Dorsolateral prefrontal cortex (tissue), 122 donors: ENCODE measurements at places on chromosomes 1 and 21. TPM values are rescaled to one million over a fixed set of nuclear protein-coding genes. Genes with fewer than 3 reads are reported as not detected.

GRCh38 chr1:209797978-209798639 is 7.8 kb downstream of the IRF6 start:
- no peak for DNase-seq

- DNase-seq, result no peak
Measured at GRCh38 chr1:30061292-30062220, 661.8 kb downstream of the MATN1 start.

GRCh38 chr1:160129046-160129445 is 13.5 kb downstream of the ATP1A2 start:
- no peak for DNase-seq

- no peak for DNase-seq
Measured at GRCh38 chr1:3419415-3420204, 34.9 kb upstream of the ARHGEF16 start.

DNA sequence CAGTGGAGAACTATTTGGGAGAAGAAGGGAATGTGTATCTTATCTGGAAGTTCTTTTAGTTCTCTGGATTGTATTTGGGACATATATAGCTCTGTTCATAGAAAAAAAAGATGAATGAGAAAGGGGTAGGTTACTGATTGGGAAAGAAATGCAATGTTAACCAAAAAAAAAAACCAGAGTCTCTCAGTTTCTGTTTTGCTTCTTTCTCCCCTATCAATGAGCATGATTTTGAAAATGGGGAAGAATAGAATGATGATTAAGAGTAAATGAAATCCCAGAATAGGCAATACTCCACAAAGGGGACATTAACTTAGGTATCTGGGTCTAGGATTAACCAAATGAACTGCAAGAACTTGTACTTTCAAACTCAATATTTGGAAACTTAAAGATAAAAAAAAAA is 92.9 kb downstream of the RHOU start:
- DNase-seq, result no peak

- DNase-seq, result no peak
Measured at GRCh38 chr1:234889643-234890042, 239.0 kb downstream of the TOMM20 start.

The SERPINC1 gene
- not detected for total RNA-seq

The MROH9 gene
- not detected for total RNA-seq

The FAM78B gene
- total RNA-seq, result 15.8 TPM

DNA sequence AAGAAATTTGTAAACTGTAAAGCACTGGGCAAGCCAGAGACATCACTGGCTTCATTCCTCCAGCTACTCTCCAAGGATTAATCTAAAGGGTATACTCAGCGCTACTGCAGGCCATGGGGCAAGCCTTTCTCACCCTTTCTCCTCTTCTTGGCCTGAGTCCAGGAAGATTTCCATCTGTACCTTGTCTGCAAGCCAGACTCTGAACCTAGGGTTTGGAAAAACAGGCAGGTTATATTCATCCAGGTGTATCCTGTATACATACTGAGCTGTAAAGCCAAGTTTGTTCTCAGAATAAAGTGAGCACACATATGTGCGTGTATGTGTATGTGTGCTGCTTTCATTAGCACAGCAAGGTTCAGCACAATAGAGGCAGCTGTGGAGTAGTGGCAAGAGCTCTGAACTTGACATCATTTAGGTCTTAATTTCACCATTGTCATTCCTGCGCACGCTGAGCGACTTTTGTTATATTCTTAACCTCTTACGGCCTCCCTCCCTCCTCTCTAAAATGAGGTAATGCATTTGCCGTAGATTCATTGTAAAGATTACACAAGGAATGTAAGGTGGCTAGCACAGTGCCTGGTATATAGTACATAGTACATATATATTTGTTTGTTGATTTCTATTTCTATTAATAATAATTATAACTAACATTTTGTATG is 128.1 kb upstream of the JUN start:
- no peak for DNase-seq

- no peak for DNase-seq
Measured at GRCh38 chr1:36134505-36135329, 9.7 kb upstream of the COL8A2 start.

DNA sequence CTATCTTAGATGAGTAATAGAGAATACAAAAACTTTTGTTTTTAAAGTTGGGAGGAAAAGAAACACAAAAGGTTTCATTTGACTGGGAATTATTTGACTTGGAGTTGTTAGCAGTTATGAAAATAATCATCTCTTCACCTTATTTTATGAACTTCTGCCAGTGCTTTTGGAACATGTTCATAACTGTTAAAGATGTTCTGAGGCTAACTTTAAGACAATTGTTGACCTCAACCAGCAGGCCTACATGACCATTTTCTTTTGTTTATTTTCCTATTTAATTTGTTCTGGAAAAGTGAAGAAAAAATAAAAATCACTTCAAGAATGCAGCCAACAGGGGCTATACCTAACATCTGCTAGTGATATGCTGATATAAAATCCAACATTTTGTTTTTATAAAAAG is 37.4 kb downstream of the JAM2 start:
- no peak for DNase-seq

DNA sequence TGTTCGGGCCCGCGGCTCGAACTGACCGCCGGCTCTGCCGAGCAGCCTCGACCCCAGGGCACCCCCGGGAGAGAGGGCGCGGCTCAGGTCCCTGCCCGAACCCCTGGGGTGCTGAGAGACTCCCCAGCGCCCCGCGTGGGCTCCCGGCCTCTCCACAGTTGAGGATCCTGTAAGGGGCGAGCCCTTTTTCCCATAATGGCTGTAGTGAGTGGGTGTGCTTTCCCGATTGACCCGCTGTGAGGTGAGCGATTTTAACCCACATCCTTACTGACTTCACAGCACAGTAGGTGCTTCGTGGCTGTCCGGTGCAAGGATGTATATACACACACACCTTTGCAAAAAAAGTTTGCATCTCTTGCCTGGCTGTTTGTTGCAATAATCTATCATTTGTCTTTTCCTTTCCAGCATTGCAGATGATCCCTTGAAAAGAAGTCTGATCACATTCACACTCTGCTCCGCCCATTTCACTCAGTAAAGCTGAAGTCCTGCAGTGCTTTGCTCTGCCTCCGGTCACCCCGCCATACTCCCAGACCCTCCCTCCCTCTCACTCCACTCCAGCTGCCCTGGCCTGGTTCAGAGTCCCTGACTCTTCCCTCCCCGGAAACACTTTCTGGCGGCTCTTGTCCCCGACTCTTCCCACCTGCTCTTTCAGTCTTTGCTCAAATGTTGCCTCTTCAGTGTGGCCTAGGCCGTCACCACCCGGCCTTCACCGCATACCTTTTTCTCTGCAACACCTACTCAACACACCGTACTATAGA is 955 bp upstream of the UBE2G2 start:
- no peak for DNase-seq

The GRIK3 gene
- total RNA-seq, result 26.5 TPM

- no peak for DNase-seq
Measured at GRCh38 chr1:190193508-190194115, 284.1 kb downstream of the BRINP3 start.

DNA sequence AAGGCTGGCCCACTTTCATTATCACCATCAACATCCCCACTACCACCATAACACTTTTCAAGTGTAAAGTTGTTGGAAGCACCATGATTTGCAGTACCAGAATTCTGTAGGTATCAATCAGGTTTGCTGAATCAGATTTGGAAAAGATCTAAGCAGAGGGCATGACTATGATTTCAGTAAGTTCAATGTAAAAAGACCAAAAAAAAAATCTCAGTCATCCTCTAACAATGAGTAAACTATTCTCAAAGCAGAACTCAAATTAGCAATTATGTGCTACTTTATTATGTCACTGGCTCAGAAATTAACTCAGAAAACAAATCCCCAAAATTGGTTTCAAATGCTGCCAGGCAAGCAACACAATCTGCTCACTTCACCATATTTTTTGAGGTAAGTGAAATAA is 187.8 kb upstream of the HP1BP3 start:
- DNase-seq, result no peak

GRCh38 chr1:40948741-40949443 is 30.6 kb upstream of the CTPS1 start:
- DNase-seq, result peak; percentile 78

The CDC14A gene
- 12.2 TPM for total RNA-seq

DNA sequence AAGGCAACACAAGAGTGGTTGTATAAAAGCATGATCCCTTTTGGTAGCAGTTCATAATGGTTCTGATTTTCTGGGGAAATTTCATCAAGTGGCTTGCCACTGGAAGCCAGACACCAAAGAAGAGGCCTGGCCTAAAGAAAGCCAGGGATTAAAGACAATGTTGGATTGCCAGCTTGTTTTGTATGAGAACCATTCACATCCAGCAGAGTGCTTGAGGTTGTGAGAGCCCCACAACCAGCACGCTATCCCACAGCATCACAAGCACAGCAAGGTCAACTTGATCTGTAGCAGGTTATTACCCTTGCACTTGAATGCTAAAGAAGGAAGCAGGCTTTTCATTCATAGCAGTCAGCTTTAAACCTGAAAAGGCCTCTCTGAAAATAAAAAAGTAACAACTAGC is 399.8 kb downstream of the PLPP3 start:
- no peak for DNase-seq

GRCh38 chr1:235503403-235504121 is 690 bp downstream of the B3GALNT2 start:
- DNase-seq, result peak; percentile 16

The LRP8 gene
- 32.0 TPM for total RNA-seq

- DNase-seq, result no peak
Measured at GRCh38 chr1:167798952-167799351, 77.2 kb downstream of the MPZL1 start.

- DNase-seq, result no peak
Measured at GRCh38 chr1:52633291-52633754, 355 bp downstream of the SHISAL2A start.

DNA sequence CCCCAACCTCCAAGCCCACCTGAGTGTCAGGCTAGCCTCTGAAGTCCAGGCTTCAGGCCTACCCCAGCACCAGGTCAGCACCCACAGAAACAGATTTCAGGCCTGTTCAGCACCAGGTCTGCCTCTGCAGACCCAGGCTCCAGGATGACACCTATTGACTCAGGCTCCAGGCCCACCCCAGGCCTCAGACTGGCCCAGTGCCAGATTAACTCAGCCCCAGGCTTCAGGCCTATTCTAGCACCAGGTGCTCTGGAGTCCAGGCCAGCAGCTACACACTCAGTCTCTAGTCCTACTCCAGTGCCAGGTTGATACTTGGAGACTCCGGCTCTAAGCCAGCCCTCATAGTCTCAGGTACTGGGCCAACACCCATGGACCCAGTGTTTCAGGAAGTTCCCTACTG is 541.7 kb upstream of the PBX1 start:
- DNase-seq, result no peak

The RIMS3 gene
- 219 TPM for total RNA-seq

The MYOC gene
- total RNA-seq, result 0.32 TPM

The KLHL20 gene
- total RNA-seq, result 24.6 TPM

DNA sequence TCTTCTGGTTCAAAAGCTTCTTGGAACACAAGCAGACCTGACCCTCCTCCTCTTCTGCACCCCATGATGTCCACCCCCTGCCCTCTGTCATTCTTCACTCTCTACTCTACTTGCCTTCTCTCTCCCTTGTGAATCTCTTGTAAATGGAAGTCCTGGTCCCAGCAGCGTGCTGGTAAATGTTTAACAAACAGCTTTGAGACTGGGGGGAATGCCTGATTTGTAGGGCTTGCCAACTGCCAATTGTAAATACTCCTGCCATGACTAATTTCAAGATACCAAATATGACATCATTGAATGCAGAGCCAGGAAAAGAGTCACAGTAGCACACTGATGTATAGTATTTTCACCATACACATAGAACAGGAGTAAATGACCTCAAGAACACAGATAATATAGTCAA is 40.9 kb upstream of the LRRN2 start:
- DNase-seq, result no peak

DNA sequence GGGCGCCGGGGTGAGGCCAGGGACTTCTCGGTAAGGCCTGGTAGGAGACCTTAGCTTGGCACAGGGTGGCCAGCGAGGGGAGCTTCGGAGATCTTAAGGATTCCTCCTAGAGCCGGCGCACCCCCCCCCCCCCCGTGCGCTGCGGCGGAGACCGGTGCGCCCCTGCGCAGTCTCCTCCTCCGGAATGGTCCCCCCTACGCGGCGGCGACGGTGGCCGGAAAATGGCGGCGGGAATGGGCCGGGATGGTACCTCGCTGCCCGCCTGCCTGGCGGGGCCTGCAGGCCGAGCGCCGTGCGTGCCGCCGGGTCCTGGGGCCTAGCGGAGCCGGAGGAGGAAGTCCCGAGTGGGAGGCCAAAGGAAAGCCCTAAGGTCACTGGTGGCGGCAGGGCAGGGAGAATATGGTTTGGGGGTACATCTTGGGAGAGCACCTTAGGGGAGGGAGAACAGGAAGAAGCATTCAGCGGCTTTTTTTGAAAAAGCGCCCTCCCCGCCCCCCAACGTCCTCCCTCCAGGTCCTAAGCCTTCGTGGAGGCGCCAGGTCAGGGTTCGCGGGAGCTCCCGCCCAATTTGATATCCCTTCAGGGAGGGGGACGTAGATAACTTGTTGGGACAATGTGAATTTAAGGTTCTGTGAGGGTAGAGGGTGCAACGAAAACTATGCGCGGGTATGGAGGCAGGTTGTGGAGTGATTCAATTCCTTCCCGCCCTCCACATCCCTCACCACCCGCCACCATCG is 429 bp downstream of the SRRM1 start:
- DNase-seq, result no peak

DNA sequence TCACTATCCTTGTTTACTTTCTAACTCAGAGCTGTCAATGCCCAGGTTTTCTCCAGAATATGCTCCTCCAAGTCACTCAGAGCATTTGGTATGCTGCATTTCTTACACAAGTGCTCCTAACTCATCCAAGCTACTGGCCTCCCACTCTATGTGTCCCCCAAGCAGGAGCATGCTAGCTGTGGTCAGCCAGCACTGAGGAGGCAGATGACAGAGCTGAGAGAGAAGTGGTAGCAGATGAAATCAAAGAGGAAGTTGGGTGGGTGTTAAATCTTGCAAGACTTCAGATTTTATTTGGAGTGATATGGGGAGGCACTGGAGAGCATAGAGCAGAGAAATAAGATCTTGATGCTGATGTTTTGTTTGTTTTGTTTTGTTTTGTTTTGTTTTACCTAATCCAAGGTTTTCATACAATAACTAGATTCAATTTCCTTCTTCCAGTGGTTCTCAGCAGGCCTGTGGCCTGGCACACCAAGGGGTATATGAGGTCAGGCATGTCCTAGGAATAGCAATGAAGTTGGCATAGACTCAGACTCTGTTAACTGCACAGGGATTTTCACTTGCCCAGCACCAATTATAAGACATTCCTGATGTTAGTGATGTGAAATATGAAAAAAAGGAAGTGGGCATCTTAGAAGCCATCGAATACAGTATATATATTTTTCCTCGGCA is 3.1 kb upstream of the PGBD5 start:
- no peak for DNase-seq

DNA sequence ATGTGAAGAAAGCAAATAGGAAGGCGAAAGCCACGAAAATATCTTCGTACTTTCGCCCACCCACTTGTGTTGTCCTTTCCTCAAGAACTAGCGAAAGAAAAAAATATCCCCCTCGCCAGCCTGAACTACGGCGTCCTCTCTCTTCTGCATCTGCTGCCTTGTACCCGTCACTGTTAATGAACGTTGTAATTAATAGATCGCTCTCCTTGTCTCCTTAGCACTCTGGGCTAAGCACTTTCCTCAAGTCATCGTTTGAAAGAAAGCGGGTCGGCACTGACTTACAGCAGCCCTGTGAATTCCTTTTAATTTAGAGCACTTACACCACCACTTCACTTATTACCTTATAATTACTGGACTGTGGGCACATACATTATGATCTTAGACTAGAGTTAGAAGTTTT is 44.1 kb downstream of the ESRRG start:
- no peak for DNase-seq
